ENCODE measurements at places on chromosomes 4 and X.

DNA sequence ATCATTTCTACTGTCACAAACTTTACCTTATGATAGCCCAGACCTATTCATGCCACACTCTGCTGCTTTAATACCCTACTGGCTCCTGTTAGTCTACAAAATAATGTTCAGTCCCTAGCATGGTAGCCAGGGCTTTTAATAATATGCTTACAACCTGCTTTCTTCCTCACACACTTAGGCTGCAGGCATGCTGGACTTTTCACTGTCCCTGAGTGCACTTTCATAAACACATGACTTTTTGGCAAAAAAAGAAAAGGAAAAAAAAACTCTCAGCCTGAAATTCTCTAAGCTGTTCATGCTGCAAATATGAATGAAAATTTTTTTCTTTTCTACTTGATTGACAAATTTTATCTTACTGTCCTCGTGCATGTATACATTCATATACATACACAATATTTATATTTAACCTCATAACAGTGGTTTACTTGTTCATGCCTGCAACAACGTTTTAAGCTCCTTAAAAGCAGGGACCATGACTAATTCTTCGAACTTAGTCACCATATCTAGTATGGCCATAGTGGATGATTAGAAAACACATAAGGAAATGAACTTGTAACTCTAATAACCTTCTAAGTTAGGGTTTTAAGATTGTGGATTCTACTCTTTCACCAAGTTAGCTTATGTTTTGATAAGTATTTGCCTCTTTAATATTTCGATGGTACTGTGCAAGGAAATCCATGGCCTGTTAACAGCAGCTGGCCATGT lies 229.5 kb downstream of the SPCS3 start:
- DNase-seq, result no peak

- DNase-seq, result no peak
Measured at GRCh38 chr4:93658443-93658842, 170.1 kb upstream of the ATOH1 start.

- DNase-seq, result no peak
Measured at GRCh38 chr4:92305148-92305877, 1.5 kb downstream of the GRID2 start.

DNA sequence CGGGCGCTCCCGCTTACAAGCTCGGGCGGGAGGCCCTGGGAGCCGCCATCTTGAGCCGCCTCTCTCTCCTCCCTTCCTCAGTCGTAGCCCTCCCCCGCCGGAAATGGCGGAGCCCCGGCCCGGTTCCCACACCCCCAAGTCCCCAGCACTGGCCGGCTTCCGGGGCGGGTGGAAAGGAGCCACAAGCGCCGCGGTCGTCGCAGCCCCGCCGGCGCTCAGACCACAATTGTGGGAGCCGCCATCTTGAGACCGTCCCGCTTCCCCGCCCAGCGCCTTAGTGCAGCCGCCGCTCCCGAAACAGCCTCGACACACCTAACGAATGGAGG lies 531 bp downstream of the HCFC1 start:
- DNase-seq, result peak; percentile 60

DNA sequence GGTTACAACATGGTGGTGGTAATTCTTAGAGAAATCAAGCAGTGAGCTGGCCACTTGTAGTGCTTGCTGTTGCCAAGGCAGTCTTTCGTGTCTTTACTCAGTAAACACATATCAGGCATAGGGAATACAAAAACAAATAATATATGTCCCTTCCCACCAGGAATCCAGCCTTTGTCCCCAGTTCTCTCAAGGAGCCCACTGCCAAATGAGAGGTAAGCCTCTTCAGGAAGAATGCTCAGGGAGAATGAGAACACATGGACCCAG lies 421 bp upstream of the PLAC1 start:
- no peak for DNase-seq

- DNase-seq, result no peak
Measured at GRCh38 chrX:39296472-39296871, 495.2 kb downstream of the MID1IP1 start.

- DNase-seq, result no peak
Measured at GRCh38 chr4:121863799-121864198, 6.5 kb downstream of the BBS7 start.

- DNase-seq, result no peak
Measured at GRCh38 chr4:8192748-8193738, 6.0 kb upstream of the SH3TC1 start.

GRCh38 chrX:18753631-18754030 lies 46.2 kb downstream of the PPEF1 start:
- peak; percentile 0 for DNase-seq

DNA sequence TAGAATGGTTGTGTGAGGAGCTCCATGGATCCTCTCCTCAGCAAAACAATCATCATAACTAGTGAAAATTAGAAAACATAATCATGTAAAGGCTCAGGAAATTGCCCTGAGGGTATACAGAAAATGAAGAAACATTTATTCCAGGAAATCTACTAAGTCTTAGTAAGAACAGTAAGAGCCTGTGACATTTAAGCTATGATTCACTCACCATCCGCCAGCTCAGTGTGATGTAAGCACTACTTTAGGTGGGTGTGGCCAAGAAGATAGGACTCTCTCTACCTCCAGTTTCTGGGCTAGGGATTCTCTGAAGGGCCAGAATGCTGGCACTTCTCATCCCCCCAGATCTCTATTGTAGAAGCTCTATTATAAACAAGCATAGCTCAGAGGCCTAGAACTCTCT lies 147.5 kb downstream of the DLG3 start:
- no peak for DNase-seq

DNA sequence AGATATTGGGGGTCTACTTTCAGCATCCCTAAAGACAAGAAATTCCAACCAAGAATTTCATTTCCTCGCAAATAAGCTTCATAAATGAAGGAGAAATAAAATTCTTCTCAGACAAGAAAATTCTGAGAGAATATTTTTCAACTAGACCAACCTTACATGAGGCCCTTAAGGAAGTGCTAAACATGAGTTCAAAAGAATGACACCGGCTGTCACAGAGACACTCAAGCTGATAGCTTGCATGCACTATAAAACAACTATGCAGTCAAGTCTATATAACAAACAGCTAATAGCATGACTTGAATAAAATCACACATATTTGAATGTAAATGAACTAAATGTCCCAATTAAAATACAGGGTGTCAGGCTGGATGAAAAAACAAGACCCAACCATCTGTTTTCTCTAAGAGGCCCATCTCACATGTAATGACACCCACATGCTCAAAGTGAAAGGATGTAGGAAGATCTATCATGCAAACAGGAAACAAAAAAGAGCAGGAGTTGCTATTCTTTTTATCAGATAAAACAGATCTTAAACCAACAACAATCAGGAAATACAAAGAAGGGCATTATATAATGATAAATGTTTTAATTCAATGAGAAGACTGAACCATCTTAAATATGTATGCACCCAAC lies 27.2 kb downstream of the FAAH2 start:
- DNase-seq, result no peak

DNA sequence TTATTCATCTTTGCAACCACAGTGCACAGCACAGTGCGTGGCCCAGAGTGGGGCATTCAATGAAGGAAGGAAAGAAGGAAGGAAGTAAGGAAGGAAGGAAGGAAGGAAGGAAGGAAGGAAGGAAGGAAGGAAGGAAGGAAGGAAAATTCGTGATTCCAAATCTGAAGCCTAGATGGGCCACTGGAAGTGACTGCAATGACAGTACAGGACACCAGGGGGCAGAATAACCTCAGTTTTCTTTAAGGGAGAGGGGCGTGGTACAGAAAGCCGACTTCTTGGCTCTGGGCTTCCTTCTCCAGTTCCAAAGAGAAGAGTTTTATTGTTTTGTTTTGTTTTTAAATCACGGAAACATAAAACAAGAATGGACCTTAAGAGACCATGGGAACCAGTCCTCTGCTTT lies 47.8 kb downstream of the APLN start:
- DNase-seq, result no peak

DNA sequence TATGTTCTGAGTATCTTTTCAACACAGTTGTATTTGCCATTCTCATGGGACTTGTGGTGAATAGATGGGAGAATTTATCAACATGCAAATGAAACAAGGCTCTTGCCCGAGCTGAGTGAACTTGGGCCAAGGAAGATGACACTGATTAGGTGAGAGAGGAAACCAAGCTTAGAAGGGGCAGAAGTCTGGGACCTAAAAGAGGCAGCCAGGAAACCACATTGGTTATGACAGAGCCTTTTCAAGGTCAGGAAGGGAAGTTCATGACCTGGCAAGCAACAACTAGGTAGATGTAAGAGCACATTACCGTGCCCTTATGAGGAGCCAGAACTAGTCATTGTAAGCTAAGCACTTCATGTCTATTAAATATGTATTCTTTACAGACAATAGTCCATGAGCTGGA lies 590.3 kb downstream of the PACRGL start:
- no peak for DNase-seq

DNA sequence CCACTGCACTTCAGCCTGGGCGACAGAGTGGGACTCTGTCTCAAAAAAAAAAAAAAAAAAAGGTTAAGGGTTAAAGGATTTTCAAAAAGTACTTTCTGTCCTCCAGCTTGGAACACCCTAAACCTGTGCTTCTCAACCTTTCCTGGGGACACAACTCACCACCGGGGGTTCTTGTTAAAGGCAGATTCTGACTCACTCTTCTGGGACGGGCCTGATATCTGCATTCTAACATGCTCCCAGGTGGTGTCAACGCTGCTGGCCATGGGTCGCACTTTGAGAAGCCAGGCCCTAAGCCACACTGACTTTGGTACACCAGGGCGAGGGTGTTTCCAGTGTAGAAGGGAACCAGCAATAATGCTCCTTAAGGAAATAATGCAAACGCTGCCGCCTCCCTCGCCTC lies 46.1 kb downstream of the AFAP1 start:
- DNase-seq, result no peak

- DNase-seq, result no peak
Measured at GRCh38 chr4:117162976-117163375, 77.6 kb upstream of the TRAM1L1 start.

Measured in fibroblast of skin of left biceps (primary cell).